Aortic smooth muscle cell (primary cell): ENCODE measurements at places on chromosomes 7 and 10. TPM values are rescaled to one million over a fixed set of nuclear protein-coding genes. Genes with fewer than 3 reads are reported as not detected.

The AKR1C4 gene
- not detected in 2 replicates for total RNA-seq

The ABCA13 gene
- total RNA-seq: under 0.01 TPM in 2 replicates

The SLC16A9 gene
- total RNA-seq: 4.9 and 5.0 TPM in 2 replicates

The EPO gene
- not detected in 2 replicates for total RNA-seq

The C7orf33 gene
- not detected in 2 replicates for total RNA-seq

The RPA3 gene
- total RNA-seq: 31.7 and 35.1 TPM in 2 replicates
